Stimulated activated CD4-positive, alpha-beta T cell treated with anti-CD3 and anti-CD28 coated beads, Interleukin-15, amount 100 ng/mL, for 1 hour (primary cell): ENCODE measurements at places on chromosomes 2 and 18.

DNA sequence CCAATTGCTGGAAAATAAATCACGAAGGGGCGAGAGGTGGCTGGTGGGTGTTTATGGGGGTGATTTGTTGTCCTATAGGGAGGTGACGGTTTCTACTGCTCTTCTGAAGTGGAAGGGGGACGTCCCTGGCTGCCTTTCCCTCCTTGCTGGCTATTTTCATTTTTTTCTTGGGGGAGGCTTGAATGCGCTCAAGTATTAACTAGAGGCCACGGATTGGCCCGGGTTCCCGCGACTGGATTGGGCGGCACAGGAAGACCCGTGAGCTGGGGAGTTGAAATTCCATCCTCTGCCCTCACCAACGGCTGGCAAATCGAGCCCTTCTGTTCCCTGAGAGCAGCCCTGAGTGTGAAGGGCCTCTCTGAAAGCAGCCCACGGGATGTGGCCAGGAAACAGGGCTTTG, 176.5 kb upstream of the SPRED2 start:
- DNase-seq: no peak

GRCh38 chr2:201933792-201934237, 99.8 kb upstream of the FZD7 start:
- DNase-seq: no peak

- DNase-seq: no peak
Observed at GRCh38 chr2:204664708-204665121, 119.4 kb downstream of the PARD3B start.

GRCh38 chr2:10094271-10094814, 14.1 kb upstream of the CYS1 start:
- DNase-seq: no peak

DNA sequence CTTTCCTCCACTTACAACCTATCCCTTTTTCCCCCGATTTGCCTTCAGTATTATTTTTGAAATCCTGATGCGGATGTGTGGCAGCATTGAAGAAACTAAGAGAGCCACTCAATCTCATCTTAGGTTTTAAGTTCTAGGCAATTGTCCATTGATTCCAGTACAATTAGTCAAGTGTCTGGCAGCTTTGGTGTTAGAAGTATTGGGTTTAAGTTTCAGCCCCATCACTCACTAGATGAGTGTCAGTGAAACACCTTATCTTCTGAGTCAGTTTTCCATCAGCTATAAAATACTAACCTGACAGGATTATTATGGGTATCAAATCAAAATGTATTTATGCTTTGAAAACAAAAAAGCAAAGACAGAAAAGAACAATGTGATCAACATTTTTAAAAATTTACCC, 16.8 kb upstream of the CUL3 start:
- no peak for DNase-seq

- no peak for DNase-seq
Observed at GRCh38 chr2:223007531-223007930, 44.5 kb upstream of the KCNE4 start.

DNA sequence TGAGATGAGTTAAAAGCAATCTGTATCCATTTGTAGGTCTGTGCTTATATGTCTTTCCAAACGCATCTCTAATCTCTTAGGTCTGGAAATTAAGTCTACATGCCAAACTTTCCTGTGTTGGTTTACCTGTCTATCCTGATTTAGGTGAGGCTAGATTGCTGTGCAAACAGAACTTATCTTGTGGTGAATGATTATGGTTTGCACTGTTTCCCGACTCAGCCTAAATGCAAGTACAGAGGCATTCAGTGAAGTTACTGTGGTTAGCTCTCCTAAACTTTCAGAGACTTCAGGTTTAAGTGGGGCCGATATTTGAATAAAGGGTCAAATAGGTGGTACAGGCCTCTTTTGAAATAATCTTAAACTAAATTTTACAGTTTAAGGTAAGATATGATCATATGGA, 103.5 kb downstream of the ICOS start:
- DNase-seq: no peak

- no peak for DNase-seq
Observed at GRCh38 chr2:97908208-97908676, 87.5 kb downstream of the TMEM131 start.

DNA sequence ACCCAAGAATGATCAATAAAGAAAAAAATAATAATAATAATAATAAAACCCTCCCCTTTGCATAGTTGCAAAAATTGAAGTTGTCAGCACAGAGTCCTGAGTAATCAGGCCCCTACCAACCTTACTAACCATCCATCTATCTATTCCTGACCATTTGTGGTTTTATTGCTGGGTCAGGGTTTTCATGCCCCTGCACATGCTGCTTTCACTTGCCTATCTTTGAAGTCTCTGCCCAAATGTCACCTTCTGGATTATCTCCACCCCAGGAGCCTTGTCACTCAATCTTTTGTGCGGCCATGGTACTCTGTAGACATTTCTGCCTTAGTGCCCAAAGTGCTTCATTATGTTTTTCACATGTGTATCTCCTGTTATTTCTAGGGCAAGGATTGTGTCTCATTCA, 35.1 kb downstream of the SLC30A6 start:
- DNase-seq: no peak

DNA sequence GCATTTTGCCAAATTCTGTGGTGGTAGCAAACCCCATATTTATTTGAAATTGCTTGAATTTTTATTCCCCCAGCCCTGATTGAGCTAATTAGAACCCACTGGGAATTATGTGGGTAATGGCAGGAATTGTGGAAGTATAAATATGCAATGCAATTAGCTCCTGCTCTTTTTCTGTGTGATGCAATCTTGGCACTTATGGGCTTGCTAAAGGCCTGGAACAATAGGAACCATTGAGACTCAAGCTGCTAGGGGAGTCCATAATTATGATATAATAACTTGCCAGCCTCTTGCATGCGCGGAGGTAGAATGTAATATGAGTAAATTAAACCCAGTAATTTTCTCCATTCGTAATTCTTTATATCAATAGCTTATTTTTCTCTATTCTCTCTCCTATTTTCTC, 267.6 kb upstream of the THSD7B start:
- no peak for DNase-seq

GRCh38 chr18:56373601-56374000, 264.8 kb downstream of the TXNL1 start:
- DNase-seq: no peak

GRCh38 chr2:119721043-119721442, 38.7 kb upstream of the PTPN4 start:
- no peak for DNase-seq

GRCh38 chr2:201759567-201759966, 21.2 kb downstream of the ALS2 start:
- DNase-seq: no peak

DNA sequence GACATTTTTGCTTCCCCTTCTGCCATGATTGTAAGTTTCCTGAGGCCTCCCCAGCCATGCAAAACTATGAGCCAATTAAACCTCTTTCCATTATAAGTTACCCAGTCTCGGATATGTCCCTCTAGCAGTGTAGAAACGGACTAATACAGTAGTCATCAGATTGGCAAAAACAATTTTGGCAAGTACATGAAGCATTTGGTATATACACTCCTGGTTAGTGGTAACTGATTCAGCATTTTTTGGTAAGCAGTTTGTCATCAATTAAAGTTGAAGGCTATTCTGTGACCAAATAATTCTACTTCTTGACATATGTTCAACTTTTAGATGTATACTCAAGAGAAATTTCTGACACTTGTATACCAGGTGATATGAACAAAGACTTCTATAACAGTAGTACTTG, 190.5 kb upstream of the STON1 start:
- DNase-seq: no peak

- DNase-seq: no peak
Observed at GRCh38 chr18:74257083-74257482, 34.7 kb downstream of the CYB5A start.

DNA sequence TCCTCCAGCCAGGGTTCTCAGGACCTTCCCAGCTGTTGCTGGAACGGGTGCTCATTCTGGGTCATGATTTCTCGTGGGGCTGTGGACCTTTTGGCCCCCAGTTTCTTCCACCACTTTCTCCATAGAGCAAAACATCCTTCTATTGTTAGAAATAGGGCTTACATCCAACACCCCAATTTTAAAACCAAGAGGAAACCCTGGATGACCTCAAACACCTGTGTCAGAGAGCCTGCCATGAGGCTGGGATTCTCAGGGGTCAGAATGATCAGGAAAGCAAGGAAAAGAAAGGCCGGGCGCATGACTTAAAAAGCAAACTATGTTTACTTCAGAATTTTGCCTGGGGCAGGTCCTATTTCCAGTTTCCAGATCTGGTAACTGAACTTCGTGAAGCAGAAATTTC, 307.9 kb upstream of the MEIS1 start:
- no peak for DNase-seq

- DNase-seq: no peak
Observed at GRCh38 chr2:182982941-182983340, 55.3 kb downstream of the NCKAP1 start.

- no peak for DNase-seq
Observed at GRCh38 chr2:203814661-203815540, 52.7 kb upstream of the CTLA4 start.

- no peak for DNase-seq
Observed at GRCh38 chr2:9169349-9170107, 37.1 kb upstream of the ASAP2 start.

- DNase-seq: peak; percentile 16
Observed at GRCh38 chr2:69830045-69830905, 815 bp downstream of the GMCL1 start.

- DNase-seq: peak; percentile 45
Observed at GRCh38 chr2:38376346-38377049, 575 bp downstream of the ATL2 start.

DNA sequence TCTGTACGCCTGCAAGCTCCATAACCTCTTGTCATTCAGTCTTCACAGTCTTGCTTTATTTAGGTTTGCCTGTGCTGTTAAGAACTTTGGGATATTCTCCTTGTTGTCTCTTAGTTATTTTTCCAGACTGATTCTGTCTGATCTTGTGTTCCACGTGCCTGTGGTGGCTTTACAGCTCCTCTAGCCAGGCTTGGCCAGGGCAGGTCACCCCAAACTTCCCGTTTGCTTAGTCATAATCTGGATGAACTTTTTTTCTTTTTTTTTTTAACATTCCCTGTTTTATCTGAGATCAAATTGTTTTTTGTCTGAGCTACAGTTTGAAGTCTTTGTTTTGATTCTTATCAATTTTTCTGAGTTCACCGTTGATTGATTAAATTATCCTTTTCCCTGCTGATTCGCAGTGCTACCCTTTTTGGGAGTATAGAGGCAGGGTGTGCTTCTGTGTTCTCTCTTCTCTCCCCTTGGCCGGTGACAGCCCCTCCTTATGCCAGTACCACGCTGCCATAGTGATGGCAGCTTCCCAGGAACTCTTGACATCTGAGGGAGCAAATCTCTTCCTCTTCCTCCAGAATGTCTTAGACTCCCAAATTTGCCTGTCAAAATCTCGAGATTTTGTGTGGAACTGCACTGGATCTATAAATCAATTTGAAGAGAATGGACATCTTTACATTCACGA, 2.5 kb downstream of the SP100 start:
- DNase-seq: no peak

- DNase-seq: no peak
Observed at GRCh38 chr2:108267101-108267500, 21.6 kb upstream of the SULT1C2 start.

DNA sequence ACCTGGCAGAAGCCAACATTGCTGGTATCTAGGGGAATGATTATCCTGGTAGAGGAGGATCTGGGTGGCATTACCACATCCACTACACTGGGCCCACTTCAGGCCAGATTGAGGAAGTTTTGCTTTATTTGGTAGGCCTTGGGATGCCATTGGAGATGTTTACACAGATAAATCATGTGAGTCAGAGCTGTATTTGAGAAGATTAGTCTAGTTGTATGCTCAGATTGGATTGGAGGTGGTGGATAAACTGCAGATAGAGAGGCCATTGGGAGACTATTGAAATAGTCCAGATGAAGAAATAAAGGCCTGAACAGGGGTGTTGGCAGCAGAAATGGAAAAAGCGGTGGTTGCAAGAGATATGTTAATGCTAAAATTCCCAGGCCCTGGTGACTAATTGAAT, 81.5 kb downstream of the EFEMP1 start:
- no peak for DNase-seq

DNA sequence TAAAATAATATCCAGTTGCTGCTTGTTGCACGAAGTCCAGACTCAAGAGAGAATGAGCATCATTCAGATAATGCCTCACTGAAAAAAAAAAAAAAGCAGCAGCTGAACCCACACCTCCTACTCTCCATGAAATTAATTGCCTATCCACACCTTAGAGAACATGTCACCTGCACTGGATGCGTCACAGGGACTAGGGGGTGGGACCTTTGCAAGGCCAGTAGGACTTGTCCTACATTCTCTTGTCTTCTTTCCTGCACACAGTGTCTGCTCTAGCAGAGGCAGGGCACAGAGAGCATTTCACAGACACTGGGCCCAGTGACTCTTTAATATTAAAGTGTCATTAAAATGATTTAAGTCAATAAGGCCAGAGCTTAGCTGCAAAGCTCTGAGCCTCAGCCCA, at the start of gene ABCA12:
Gene ABCA12, minus strand, starts transcription at position 148 of the 400 bp plus-strand sequence. CDS start 418 bp downstream, outside the sequence.
- no peak for DNase-seq

- no peak for DNase-seq
Observed at GRCh38 chr2:46500801-46501200, 21.4 kb downstream of the TMEM247 start.

DNA sequence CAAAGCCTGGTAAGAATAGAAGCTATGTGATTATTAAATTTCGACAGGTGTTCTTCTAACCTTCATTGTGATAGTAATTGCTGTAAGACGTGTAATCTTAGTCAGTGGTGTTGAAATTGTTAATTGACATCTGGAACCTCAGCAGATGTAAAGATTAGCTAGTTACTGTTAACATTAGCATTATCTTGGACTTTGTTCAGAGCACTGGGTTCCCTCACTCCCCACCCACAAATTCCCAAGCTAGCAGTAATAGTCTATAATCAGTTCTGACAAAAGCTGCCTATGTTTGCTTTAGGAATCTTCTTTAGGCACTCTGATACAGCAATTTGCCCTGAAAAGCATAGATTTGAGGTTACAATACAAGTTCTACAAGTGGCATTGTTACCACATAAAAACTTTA, 233.7 kb downstream of the EN1 start:
- DNase-seq: no peak

GRCh38 chr2:23684395-23685176, 242.3 kb downstream of the ATAD2B start:
- no peak for DNase-seq

DNA sequence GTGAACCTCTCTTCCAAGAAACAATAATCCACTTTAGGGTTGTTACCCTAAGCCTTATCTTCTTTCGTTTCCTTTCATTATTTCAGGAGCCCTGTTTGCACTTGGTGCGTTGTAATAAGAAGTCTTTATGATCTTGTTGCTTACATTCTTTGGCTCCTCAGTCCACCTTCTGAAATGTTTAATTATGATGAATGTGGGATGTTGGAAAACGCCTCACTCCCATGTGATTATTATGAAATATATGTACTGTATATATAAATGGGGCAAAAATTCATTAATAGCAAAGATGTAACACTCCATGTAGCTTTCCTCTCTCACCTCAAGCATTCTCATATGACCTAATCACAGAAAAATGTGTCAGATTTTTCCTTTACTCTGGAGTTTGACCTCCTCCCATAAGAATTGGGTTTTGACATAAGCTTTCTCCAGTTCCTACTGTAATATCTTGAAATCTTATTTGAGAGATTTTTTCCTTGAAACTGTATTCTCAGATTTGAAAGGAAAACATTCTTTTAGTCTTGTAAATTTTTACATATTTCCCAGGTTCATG, 397.2 kb upstream of the FANCL start:
- no peak for DNase-seq

GRCh38 chr2:173644146-173644545, 289.5 kb downstream of the CDCA7 start:
- DNase-seq: no peak

- DNase-seq: no peak
Observed at GRCh38 chr2:138720035-138720838, 60.0 kb downstream of the NXPH2 start.

GRCh38 chr2:101036562-101036961, 34.5 kb downstream of the RPL31 start:
- DNase-seq: no peak
